ENCODE measurements at places on chromosomes 16 and 17.

GRCh38 chr17:7216242-7217112, 3.2 kb downstream of the DLG4 start:
- DNase-seq, result no peak

DNA sequence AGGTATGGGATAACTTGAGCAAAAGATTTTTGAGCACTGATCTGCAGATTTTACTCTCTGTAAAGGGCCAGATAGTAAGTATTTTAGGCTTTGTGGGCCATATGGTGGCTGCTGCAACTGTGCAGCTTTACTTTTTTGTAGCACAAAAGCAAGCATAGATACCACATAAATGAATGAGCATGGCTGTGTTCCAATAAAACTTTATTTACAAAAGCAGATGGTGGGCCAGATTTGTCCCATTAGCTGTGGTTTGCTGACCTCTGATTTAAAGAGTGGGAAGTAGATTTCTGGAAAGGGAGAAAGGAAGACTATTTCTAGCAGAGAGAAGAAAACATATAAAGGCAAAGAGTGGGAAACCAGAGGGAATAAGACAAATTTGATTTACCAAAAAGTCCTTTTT, 298.5 kb upstream of the HSBP1 start:
- no peak for DNase-seq

DNA sequence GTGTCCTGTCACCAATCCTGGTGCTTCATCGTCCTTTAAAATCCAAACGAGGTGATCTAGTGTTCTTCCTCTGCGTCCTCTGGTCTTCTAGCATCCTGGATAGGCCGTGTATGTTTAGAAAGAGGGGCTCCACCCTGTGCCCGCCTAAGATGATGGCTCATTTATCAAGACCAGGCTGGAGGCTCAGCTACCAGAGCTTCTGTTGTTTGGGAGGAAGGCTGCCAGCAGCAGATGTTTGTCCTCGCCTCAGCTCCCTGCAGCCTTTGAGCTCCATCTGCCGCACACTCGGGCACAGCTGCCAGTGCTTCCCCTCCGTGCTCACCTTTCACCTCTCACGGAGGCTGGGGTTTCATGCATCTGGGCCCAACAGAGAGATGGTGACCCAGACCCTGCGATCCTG, 954.7 kb upstream of the RBFOX1 start:
- DNase-seq, result no peak

- no peak for DNase-seq
Measured at GRCh38 chr16:6189216-6189615, 1091.6 kb upstream of the EEF2KMT start.

DNA sequence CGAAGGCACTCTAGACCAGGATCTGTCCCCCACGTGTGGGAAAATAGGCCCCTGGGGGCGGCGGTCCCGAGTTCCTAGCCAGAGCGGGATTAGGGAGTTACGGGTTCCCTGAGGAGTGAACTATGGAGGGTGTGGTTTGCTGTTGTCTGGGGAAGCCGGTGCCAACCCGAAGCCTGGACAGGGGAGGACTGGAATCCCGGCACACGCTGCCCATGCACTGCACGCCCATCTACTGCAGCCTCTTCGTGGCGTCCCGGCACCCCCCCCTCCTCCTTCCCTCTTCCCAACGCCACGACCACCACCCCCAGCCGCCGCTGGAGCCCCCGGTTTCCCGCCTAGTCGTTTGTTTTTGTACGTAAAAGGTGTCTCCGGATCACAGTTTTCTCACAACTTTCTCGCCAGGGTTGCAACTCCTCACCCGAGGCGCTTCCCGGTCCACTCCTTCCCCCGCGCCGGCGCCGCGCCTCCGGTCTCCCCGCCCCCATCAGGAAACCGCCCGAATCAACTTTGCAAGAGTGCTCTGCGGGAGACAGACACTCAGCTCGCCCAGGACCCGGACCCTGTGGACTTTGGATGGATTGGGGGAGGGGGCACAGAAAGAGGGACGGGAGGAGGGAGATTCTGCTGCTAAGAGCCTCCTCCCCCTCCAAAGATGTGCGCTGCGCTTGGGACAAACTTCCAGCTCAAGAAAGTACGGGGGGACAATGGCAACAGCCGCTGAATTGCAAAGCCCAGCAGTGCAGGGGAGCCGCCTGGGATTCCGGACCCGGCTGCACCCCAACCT, 1.4 kb upstream of the LHX1 start:
- DNase-seq, result no peak

DNA sequence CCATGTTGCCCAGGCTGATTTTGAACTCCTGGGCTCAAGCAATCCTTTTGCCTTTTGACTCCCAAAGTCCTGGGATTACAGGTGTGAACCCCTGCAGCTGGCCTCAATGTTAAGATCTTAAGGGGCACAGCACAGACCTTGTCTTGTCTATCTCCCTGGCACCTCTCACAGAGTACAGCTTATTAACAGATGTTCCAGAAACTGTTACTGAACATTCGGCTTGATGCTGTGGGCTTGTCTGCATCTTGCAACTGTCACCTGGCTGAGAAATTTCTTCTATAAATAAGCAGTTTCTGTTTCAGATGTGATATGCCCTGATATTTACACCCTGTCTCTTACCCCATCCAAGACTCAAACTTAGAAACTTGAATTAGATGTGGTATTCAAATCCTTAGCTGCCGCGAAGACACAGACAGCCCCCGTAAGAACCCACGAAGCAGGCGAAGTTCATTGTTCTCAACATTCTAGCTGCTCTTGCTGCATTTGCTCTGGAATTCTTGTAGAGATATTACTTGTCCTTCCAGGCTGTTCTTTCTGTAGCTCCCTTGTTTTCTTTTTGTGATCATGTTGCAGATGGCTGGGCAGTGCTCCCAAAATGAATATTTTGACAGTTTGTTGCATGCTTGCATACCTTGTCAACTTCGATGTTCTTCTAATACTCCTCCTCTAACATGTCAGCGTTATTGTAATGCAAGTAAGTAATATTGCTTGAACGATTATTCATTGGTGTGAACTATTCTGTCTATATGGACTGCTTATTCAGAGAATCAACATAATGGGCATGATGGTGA, at the start of gene TNFRSF17:
TNFRSF17 (plus strand) TSS at position 450 of the 791 bp plus-strand sequence; CDS start at position 565, 115 bp downstream.
- no peak for DNase-seq

DNA sequence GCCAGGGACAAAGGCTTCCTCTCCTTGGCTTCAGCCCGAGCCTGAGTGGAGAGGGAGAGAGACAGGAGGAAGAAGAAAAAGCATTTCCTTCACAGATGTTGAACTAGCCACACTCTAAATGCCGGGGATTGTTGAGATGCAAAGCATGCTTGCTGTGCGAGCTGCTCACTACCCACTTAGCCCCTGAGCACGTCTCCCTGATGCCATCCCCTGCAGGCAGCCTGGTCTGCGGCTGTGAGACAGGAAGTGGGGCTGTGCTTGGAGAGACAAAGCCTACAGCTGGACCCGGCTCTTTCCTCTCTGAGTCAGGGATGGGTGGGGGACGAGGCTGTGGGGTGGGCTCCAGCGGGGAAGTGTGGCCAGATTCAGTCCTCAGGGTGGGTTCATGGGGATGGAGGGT, 13.7 kb downstream of the WNT9B start:
- DNase-seq, result no peak

DNA sequence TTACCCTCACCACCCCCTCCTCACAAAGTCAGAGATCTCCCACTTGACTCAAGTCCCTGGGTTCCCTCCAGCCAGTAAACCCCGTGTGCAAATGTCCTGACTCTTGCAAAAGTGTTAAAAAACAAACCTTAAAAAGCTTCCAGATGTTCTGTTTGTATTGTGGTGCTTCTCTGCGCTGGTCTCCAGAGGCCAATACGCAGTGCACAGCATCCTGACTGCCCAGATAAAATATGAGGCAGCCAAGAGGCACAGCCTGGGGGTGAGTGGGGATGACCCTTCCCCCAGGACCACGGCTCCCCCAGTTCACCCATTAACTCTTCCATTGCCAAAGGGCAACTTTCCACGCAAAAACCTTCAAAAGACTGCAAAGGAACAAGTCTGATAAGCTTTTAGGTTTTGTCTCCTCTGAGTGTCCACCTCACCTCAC, 291.8 kb downstream of the SOX9 start:
- no peak for DNase-seq

GRCh38 chr16:72092832-72093447, 480 bp downstream of the TXNL4B start:
- no peak for DNase-seq
